ENCODE measurements at places on chromosomes 6 and 20.

DNA sequence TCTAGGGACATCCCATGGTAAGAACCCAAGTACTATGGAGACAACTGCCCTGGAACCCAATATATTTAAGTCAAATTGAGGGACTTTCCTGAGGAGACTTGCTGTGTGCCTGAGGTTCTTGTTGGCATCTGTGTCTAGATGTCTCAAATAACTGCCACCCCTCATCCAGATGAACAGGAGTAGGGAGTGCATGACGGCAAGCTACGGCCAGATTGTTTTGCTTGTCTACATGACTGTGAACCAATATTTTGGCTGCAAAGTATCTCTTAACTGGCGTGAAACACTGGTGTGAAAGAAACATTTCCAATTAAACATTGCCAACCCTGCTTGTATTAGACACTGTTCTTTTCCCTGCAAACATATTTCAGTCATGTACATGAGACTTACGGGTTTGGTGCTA, 52.4 kb upstream of the SIM1 start:
- no peak for DNase-seq

- no peak for DNase-seq
Observed at GRCh38 chr6:157151029-157151428, 172.3 kb downstream of the TMEM242 start.

- DNase-seq: no peak
Observed at GRCh38 chr6:152323376-152323775, 313.8 kb downstream of the SYNE1 start.

- DNase-seq: no peak
Observed at GRCh38 chr6:145736661-145737144, 1.4 kb upstream of the EPM2A start.

DNA sequence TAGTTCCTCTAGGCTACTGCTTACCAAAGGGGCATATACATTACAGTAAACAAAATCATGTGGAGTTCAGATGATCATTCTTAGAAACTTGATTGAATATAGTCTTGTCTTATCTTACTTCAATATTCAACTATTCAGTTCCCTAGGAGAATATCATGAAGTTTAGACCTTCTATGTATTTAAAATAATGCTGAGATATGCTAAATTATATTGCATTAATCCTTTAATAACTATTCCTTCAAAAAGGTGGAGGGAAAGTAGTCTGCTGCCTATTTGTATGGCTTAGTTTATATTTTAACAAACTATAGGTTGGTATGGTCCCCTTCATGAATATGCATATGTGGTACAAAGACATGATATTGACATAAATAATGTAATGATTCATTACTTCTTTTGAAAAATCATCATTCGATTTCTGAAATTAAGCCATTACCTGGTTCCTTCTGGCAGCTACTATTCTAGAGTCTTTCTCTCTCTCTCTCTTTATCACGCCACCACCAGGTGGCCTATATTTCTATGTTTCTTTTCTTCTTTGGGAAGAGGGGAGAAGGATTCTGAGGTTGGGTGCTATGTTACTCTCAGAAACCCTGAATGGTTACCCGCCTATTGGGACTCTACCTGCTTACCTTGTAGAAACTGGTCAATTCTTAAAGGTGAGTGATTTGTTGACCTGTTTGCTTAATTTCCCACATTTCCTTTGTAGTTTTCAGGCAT, 855.8 kb downstream of the HACE1 start:
- DNase-seq: no peak

- no peak for DNase-seq
Observed at GRCh38 chr6:70839286-70840266, 117.3 kb downstream of the B3GAT2 start.

DNA sequence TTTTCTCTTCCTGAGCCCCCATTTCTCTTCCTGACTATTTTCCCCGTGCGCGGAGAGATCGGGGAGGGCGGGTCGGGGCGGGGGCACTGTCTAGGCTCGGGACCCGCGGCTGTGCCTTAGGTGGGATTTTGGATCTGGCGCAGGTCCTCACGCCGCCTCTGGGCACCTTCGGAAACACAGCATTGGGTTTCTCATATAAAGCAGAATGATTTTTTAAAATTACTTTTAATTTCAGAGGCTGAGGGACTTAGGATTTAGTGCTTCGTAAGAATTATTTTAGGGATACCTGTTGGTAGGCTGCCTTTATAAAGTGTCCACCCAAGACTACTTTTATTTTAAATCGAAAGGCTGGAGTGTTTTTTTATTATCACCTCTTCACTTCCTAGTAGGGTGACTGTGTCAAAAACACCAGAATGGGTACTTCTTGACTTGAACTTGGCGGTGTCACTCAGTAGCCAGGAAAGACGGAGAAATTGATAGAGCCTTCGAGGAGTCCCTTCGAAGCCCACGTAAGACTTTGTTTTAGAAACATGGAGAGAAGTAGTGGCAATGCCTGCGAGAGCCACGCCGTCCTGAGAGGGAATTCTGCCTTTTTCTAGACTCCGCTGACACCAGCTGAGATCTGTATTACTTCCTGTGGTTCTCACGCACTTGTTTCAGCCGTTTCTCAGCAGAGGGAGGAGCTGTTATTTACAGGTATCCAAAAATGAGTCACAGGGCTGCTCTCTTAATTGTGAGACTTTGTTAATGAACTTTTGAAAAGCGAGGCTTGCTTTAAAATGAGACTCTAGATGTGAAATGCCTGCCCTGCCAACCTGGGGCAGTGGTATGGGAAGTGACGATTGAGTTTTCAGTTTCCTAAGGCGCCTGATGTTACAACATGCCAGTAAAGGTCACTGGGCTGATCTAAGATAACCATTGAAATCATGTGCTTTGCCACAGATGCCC, 667 bp downstream of the STX11 start:
- peak; percentile 62 for DNase-seq

GRCh38 chr6:89144354-89144906, 1.4 kb upstream of the PM20D2 start:
- no peak for DNase-seq

- no peak for DNase-seq
Observed at GRCh38 chr20:49712646-49712995, 1.1 kb downstream of the B4GALT5 start.

DNA sequence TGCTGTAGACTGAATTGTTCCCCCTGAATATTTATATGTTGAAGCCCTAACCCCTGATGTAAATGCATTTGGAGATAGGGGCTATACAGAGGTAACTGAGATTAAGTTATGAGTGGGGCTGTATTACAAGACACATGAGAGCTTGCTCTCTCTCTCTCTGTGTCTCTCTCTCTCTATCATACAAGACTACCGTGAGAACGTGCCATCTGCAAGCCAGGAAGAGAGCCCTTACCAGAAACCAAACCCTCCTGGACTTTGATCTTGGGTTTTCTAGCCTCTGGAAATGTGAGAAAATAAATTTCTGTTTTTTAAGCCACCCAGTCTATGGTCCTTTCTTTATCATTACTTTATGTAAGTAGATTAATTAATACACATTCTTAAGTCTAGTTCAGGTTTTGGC, 249.3 kb upstream of the MAN1A1 start:
- DNase-seq: no peak

DNA sequence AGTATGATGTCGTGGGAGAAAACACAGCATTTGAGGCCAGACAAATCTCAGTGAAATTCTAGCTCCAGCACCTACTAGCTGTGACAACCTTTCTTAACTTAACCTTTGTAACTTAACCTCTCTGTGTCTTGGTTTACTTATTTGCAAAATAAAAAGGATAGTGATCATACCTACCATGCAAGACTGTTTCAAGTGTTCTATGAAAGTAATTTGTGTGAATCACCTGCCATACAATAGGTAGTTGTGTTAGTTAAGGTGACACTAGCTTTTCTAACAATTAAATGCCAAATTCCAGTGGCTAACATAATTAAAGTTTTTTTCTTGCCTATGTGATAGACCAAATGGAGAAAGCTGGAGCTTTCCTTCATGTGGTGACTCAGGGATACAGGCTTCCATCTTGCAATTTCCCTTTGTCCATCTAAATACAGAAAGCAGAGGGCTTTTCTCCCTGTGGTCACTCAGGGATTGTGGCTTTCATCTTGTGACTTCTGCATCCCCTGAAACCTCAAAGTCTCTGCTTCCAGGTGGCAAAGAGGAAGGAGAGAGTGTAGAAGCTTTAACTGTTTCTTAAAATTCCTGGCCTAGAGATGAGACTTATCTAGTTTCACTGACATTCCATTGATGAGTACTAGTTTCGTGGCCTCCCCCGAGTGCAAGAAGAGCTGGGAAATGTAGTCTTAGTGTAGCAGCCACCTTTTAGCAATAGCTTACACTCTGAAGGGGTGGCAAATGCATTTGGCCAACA, 311.4 kb downstream of the CLIC5 start:
- DNase-seq: no peak

- DNase-seq: no peak
Observed at GRCh38 chr6:94736236-94736635, 841.1 kb upstream of the MANEA start.

DNA sequence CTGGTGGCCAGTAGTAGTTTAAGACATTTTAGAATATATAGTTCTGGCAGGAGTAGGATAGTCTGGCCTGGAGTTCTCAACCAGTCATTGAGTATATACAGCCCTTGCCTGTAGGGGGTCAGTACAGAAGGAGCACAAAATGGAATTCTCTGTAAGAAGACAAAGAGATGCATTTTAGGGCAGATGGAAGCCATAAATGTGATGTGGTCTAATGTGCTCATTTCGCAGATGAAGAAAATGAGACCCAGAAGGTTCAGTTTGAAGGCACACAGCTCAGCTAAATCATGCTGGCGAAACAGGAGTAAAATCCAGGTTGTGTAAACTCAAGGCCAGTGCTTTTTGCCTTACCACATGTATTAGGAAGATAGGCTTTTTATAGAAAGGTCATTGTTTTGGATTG, 29.6 kb downstream of the QKI start:
- no peak for DNase-seq

DNA sequence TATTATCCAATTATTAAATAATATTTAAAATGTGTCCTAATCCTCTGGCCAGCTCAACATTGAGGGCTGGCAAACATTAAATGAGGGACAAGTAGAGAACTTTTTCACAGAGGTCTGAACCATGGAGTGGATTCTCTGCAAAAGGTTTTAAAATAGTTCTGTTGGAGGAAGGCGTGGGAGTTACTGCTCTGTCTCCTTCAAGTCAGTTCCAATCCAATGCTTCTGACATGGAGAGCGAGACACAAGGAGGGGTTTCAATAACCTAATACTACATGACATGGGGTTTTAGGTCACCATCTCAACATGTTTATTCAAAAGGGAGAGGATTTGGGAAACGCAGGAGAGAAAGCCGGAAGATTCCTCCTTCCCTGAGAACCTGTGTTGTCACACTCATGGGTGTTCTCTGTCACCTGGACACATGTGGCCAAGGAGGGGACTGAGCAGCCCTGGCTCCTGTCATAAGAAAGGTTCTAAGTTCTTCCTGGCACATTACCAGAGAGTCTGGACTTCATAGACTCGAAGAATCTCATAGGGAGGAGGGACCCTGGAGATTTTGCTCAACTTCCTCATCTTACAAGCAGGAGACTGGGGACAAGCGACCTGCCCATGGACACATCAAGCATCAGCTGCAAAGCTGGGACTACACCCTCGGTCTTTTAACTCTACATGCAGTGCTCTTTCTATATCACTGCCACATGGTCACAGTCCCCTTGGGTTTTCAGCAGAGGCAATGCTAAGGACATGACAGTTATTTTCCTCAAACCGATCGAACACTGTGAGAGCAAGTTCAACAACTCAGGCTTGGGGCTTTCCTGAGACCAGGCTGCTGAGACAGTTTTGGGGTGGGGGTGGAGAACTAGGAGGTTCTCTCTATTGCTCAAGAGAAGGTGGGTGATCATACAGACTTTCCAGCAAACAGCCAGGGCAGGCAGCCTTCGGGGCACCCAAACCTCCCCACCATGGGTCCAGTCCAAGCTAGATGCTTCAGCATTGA, 38.6 kb downstream of the PRDM1 start:
- no peak for DNase-seq

DNA sequence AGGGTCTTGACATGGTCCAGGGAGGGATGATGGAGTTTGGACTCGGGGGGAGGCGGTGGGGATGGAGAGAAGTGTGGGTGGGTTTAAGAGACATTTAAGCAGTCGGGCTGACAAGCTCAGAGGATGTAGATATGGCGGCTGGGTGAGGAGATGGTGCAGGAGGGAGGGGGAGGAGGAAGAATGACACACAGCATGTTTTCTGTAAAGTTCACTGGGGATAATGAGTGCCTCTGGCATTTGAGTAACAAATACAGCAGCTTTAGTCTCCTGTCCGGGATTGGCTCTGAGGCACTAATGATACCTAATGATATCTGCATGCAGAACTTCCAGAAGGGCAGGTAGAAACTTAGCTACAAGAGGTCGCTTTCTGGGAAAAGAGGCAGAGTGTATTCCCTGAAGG, 107.8 kb downstream of the DHX35 start:
- no peak for DNase-seq

GRCh38 chr6:89941031-89941762, 46.9 kb downstream of the GJA10 start:
- DNase-seq: no peak

DNA sequence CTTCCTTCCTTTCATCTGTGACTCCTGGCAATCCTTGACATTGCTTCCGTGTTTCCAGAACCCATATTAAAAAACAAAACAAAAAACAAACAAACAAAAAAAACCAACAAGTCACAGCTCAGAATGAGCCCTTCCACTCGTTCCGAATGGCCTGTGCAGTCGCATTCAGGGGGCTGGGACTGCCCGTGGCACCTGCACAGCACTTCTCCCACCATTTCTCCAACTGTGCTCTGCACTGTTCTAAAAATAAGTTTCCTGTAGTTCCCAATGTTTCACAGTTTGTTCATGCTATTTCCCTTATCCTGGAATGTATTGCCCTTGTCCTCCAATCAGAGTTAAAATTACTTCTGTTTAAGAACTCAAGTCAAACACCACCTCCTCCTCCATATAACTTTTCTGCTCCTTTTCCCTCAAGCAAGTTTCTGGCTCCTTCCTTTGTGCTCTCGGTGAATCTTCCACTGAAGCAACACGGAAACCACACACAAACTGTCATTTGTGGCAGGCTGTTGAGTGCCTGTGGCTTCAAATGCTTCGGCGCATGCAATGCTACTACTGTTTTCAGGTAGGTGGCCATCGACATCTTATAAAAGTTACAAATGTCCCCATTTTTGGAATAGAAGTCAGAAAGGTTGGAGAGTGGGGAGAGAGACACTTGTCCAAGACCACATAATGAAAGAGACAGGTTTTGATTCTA, 57.7 kb downstream of the PDE10A start:
- DNase-seq: no peak

Measured in stimulated activated naive CD4-positive, alpha-beta T cell treated with Interleukin-2 at 50 U/mL for 16 hours (primary cell).